ENCODE measurements at places on chromosomes 1 and 21.

DNA sequence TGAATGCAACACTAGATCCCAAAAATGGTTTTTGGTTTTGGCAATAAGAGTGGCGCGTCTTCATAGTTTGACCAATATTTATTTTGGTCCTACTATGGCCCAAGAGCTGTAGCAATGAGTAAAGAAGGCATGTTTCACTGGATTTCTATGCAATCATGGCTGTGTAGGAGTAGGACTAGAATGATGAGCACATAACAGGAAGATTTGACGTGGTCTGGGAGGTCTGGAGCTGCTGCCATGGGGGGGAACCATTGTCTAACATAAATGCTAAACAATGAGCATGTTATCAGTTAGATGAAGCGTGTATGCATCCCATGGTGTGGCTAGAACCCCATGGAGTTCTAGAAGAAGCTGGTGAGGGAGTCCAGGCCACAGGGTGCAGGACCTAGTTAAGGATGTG is 38.3 kb downstream of the OLIG1 start:
- DNase-seq, result no peak

GRCh38 chr21:26072666-26073615 is 97.6 kb downstream of the APP start:
- DNase-seq, result no peak

DNA sequence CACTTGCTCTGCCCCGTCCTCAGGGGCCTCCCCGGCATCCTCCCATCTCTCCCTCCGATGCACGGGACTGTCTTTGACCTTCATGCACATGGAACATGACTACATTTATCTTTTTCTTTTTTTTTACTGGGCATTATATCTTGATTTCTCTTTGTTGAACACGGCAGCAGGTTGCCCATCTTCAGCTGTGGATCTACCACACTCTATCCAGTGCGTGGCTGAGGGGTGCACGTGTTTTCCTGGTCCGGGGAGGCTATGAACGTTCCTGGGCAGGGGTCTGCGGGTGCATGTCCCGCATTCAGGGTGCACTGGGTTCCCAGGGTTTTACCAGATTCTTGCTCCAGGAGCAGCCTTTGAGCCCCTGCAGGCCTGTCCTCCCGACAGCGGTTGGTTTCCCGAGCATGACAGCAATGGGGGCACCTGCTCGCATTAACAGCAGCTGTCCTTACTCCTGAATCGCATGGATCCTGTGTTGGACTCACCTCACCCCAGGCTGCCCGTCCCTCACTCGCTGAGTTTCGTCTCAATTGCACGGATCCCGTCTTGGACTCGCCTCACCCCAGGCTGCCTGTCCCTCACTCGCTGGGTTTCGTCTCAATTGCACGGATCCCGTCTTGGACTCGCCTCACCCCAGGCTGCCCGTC is 7.4 kb downstream of the POFUT2 start:
- no peak for DNase-seq

GRCh38 chr1:237012788-237013383 is 8.6 kb upstream of the MT1HL1 start:
- DNase-seq, result no peak

DNA sequence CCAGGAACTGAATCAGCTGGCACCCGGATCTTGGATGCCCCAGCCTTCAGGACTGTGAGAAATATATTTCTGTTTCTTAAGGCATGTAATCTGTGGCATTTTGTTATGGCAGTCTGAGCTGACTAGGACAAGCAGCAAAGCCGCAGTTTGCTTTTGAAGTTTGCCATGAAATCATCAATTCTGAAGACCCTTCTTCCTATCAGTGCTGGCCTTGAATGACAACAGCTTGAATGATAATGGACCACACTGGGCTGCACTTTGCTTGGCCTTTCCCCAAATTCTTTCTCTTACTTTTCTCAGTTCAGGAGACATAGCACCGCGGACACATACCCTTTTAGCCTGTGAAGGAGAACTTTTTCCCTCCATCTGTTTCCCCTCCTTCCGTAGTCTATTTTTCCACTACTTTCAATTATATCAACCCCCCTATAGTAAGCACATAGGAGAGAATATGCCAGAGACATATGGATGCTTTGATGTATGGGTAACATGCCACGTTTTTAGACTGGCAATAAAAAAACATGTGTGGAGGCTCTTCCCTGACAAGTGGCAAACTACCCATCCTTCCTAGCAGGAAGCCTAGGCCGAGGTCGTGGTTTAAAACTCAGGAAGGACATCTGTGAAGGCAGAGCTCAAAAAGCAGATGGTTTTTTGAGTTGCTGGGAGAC is 42.9 kb downstream of the HLX start:
- no peak for DNase-seq

- no peak for DNase-seq
Measured at GRCh38 chr1:240465531-240465940, 146.4 kb downstream of the GREM2 start.

- DNase-seq, result no peak
Measured at GRCh38 chr1:163029901-163030300, 39.3 kb upstream of the RGS4 start.

DNA sequence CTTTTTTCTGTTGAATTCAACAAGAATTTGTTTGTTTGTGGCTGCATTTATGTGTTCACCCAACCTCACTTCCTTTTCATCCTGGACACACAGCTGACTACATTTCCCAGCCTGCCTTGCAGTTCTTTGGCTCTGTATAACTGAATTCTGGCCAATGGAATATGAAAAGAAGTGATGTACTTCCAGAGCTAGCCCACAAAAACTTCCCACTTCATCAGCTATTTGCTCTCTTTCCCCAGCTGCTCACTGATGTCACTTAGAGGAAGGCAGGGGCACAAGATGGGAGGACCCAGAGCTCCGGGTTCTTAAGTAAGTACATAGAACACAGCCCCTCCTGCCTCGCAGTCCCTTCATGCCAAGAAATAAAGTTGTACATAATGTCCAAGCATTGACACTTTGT is 235.0 kb upstream of the FGGY start:
- no peak for DNase-seq

GRCh38 chr1:117590273-117590925 is 15.4 kb upstream of the TENT5C start:
- DNase-seq, result no peak

DNA sequence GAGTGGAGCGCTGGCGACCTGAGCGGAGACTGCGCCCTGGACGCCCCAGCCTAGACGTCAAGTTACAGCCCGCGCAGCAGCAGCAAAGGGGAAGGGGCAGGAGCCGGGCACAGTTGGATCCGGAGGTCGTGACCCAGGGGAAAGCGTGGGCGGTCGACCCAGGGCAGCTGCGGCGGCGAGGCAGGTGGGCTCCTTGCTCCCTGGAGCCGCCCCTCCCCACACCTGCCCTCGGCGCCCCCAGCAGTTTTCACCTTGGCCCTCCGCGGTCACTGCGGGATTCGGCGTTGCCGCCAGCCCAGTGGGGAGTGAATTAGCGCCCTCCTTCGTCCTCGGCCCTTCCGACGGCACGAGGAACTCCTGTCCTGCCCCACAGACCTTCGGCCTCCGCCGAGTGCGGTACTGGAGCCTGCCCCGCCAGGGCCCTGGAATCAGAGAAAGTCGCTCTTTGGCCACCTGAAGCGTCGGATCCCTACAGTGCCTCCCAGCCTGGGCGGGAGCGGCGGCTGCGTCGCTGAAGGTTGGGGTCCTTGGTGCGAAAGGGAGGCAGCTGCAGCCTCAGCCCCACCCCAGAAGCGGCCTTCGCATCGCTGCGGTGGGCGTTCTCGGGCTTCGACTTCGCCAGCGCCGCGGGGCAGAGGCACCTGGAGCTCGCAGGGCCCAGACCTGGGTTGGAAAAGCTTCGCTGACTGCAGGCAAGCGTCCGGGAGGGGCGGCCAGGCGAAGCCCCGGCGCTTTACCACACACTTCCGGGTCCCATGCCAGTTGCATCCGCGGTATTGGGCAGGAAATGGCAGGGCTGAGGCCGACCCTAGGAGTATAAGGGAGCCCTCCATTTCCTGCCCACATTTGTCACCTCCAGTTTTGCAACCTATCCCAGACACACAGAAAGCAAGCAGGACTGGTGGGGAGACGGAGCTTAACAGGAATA is 4.2 kb downstream of the TFAP2E start:
- DNase-seq, result no peak

DNA sequence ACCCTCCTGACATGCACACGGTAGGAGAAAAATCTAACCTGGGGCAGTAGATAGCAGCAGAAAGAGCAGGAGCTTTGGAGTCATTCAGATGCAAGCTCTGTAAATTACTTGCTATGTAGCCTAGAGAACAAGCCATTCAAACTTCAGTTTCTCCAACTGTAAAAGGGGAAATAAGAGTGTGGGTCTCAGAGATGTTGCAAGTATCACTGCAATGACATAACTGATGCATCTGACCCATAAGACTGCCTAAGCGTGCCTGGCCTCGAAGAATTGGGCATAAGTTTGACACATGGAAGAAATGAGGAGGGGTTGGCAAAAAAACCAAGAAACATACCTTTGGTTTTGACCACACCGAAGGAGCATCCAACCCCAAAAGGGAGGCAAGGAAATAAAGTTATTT is 5.2 kb downstream of the AK2 start:
- no peak for DNase-seq

GRCh38 chr1:234913278-234913649 is 215.4 kb downstream of the TOMM20 start:
- no peak for DNase-seq

DNA sequence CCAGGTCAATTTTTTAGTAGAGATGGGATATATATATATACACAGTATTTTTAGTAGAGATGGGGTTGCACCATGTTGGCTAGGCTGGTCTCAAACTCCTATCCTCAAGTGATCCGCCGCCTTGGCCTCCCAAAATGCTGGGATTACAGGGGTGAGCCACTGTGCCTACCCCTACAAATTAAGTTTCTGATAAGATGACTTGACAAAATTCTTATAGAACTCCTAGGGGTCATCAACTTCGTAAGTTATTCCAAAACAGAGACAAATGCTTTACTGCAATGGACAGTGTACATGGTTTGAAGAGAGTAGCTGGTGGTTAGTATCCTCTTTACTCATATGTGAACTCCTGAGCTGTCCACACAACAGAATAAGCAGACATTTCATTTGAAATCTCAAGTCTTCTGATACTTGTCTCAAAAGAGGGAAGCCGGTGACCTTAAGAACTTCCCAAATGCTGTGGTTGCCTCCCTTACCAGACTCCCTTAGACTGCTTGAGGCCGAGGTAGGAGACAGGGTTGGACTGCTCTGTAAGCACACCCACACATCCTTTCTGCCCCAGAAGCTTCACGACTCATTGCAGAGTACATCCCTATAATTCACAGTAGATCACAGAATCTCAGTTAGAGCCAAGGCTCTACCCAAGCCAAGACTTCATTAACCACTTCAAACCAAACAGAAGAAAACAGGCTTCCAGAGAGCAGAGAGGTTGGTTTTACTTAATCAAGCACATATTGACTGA is 244.1 kb upstream of the IRF2BP2 start:
- DNase-seq, result no peak

DNA sequence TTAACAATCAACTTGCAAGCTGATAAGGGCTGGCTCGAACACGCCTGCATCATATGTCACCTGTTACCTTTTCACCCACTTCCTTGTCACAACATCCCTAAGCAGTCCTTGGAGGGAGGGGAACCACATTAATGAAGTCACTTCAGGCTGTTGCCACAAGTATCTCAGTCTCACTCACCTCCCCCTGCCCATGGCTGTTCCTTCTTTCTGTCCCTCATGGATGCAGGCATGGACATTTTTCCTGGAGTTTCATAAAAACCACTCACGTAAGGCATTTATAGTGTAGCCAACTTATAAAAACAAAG is 76.8 kb upstream of the ANGPTL1 start:
- no peak for DNase-seq

DNA sequence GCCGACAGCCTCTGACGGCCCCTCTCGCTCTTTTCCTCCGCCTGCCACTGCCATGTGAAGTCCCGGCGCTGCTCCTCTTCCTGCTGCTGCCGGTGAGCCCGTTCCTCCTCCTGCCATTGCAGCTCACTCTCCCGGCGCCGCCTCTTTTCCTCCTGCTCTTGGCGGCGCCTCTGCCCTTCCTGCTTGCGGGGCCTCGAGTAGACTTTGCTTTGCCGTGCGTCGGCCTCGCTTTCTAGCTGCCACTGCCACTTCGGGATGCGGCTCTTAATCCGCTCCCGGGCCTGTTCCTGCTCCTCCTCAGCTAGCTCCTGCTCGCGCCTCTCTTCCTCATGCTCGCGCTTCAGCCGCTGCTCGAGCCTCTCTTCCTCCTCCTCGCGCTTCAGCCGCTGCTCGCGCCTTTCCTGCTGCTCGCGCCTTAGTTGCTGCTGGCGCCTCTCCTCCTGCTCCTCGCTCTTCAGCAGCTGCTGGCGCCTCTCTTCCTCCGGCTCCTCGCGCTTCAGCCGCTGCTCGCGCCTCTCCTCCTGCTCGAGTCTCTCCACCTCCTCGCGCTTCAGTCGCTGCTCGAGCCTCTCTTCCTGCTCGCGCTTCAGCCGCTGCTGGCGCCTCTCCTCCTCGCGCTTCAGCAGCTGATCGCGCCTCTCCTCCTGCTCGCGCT is 4.3 kb downstream of the TCHH start:
- DNase-seq, result no peak

- DNase-seq, result no peak
Measured at GRCh38 chr1:94719926-94720793, 100.0 kb upstream of the SLC44A3 start.

GRCh38 chr1:86705665-86705985 is 1.2 kb downstream of the SH3GLB1 start:
- DNase-seq, result no peak

GRCh38 chr1:49626472-49626871 is 397.3 kb downstream of the AGBL4 start:
- DNase-seq, result no peak

GRCh38 chr1:54774820-54775498 is 10.6 kb upstream of the PARS2 start:
- DNase-seq, result no peak

- no peak for DNase-seq
Measured at GRCh38 chr1:234175363-234175762, 197.9 kb upstream of the COA6 start.

DNA sequence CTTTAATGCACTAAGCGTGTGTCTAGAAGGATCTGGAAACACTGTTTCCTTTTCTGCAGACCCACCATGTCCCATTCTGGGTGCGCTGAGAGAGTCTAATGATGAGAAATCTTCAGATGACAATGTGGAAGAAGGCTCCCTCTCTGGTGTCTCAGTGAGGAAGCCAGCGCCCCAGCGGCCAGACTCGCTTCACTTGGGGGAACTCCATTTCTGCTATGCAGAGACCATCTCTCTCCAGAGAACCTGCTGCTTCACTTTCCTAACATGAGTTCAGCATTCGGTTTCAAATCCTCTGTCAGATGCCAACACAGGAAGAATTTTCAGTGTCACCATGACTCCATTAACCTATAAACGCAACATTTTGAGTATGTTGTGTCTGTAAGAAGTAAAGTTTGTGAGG is 121.8 kb downstream of the SYF2 start:
- no peak for DNase-seq

Data from stimulated activated CD4-positive, alpha-beta T cell treated with anti-CD3 and anti-CD28 coated beads, Interleukin-1b, Interleukin-23, amount 100 ng/mL, for 4 hours (primary cell).